ENCODE measurements at places on chromosomes 11 and 22.

DNA sequence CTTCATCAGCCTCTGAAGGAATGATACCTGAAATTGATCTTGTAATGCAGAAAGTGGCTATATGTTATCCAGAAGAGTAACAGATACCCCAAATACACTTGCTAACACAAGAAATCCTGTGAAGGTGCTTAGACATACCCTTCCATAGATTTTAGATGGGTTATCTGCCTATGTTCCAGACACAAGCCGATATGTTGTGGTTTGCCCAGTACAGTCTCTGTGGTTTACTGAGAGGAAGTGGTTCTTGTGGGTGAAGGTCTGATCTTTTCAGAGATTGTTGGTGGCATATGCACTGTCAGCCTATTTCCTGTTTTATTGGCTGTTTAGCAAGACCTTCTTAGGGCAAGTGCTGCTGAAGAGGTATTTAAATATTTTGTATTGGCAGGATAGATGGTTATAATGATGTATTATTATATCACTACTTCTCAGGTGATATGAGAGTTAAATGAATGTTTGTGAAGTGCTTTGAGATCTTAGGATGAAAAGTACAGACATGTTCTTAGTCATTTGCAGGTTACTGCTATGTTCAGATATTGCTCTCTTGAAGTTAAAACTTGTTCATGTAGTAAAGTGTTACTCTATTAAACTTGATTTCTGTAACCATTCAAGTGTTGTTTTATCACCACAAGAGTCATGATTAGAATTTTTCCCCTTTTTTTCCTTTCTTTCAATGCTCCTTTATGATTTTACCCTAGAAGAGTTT is 8.2 kb downstream of the ARHGEF12 start:
- DNase-seq = peak; percentile 59

- DNase-seq = no peak
These were observed 323.7 kb downstream of the BRD1 start for GRCh38 chr22:49503896-49504521.

DNA sequence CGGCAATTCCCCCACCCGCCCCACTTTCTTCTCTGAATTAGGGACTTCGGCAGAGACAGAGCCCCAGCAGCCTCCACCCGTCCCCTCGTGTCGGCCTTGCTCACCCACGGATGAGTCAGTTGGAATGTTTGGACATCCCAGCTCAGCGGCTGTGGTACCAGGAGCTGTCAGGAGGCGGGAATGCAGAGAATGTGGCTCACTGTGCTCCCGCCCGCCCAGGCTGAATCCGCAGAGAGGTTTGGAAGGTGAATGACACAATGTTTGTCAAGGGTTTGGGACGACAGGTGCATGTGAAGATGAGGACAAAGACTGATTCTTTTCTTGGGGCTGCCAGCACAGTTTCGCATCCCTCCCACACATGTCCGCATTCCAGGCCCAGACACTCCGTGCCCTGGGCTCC is 39.6 kb downstream of the LIF start:
- DNase-seq = no peak

GRCh38 chr11:3008746-3009336 is 16.7 kb upstream of the NAP1L4 start:
- no peak for DNase-seq

DNA sequence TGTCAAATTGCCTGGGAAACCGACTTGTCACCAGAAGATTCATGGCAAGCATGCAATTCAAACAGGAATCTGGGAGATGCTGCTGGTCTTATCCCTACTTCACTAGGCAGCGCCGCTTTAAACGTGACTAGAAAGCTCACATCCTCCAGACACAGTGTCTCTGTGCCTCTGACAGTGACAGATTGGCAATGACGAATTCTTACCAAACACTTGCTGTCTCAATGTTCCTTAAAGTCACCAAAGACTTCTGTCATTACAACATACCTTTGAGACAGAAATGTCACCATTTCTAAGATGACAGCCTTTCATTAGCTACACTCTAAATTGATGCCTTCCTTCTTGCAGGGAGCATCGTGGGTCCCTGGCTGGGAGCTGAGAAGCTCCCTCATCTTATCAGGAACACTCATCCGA is 197.8 kb downstream of the CWF19L2 start:
- no peak for DNase-seq

- peak; percentile 47 for DNase-seq
These were observed 7.3 kb downstream of the PDGFB start for GRCh38 chr22:39237318-39238100.

GRCh38 chr11:29634744-29635143 is 382.1 kb downstream of the KCNA4 start:
- no peak for DNase-seq

- DNase-seq = no peak
These were observed 34.6 kb downstream of the FLRT1 start for GRCh38 chr11:64070314-64070681.

DNA sequence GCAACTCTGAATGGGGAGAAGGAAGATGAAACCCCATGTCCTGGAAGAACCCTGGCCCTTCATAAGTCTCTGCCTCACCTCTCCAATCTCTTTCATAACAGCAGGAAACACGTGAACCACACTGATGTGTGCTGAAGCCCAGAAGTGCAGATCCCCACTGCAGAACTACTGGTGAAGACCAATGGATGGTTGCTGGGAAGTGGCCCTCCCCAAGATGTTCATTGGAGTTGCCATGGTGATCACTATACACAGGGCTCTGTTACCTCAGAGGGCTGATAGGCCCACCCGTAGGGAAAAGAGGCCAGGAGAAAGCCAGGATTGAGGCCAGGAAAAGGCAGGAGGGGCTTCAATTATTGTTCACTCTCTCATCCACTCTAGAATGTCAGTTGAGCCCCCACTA is 11.6 kb downstream of the TST start:
- DNase-seq = no peak

DNA sequence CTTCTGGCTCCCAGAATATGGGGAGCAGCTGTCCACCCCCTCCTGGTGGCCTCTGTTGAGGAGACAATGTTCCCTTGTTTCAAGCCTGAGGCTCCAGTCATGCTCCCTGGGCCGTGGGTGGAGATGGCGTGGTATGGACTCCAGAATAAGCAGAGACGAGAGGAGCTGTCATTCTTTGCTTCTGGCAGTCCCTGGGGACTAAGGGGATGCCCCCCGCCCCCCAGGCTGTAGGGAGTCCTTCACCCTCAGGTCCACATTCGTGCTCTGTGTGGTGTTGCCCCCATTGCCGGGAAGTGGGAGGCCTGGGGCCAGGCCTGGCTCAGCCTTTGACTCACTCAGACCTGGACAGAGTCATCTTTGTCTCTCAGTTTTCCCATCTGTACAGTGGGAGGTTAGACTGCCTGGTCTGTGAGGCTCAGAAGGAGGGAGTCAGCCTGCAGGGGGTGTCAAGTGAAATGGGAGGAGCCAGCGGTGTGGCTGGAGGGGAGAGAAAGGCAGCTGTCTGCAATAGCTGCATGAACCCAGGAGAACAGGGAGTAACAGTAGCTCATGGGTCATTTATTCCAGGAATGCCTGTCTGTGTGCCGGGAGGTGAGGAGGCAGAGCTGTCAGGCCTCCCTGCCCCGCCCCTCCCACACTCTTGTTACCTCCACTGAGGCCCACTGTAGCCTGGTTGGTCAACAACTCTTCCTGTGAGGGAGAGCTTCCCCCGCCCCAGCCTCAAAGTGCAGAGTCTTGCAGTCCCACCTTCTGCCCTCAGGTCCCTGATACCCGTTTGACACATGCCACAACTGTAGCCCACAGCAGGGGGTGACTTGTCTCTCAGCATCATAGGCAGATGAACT is 6.3 kb downstream of the ARHGEF17 start:
- DNase-seq = no peak

- no peak for DNase-seq
These were observed 39.9 kb upstream of the LIPT2 start for GRCh38 chr11:74533421-74533820.

Data from activated T-cell treated with anti-CD3 and anti-CD28 coated beads, Interleukin-2, amount 50 U/mL, for 72 hours (primary cell).